ENCODE measurements at places on chromosomes 1 and 21. TPM values are rescaled to one million over a fixed set of nuclear protein-coding genes. Genes with fewer than 3 reads are reported as not detected.

Gene CADM3
- total RNA-seq, result 16.4 TPM

- DNase-seq, result no peak
Measured at GRCh38 chr1:42924851-42925760, 33.6 kb downstream of the SLC2A1 start.

- no peak for DNase-seq
Measured at GRCh38 chr1:43634721-43635120, 15.2 kb upstream of the KDM4A start.

Gene ETV3L
- total RNA-seq, result not detected

GRCh38 chr1:14015917-14016316 is 315.9 kb downstream of the PRDM2 start:
- DNase-seq, result no peak

GRCh38 chr1:212645546-212646543 is 37.3 kb downstream of the ATF3 start:
- no peak for DNase-seq

GRCh38 chr1:99829269-99829668 is 20.9 kb upstream of the AGL start:
- no peak for DNase-seq

DNA sequence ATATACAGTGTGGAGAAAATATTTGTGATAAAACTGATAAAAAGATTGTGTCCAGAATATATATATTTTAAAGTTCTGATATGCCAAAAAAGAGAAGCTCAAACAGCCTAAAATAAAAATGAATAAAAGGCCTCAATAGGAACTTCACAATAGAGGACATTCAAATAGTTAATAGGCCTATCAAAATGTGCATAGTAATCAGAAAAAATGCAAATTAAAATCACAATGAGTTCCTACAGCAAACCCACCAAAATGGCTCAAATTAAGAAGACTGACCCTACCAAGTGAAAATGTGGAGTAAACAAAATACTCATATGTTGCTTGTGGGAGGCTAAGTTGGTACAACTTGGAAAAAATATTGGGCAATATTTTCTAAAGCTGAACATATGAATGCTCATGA is 57.6 kb upstream of the COG2 start:
- no peak for DNase-seq

GRCh38 chr1:191575746-191576145 is 582.5 kb upstream of the RGS18 start:
- no peak for DNase-seq

Gene NENF
- total RNA-seq, result 67.9 TPM
